ENCODE measurements at places on chromosomes 3 and 15. TPM values are rescaled to one million over a fixed set of nuclear protein-coding genes. Genes with fewer than 3 reads are reported as not detected.

DNA sequence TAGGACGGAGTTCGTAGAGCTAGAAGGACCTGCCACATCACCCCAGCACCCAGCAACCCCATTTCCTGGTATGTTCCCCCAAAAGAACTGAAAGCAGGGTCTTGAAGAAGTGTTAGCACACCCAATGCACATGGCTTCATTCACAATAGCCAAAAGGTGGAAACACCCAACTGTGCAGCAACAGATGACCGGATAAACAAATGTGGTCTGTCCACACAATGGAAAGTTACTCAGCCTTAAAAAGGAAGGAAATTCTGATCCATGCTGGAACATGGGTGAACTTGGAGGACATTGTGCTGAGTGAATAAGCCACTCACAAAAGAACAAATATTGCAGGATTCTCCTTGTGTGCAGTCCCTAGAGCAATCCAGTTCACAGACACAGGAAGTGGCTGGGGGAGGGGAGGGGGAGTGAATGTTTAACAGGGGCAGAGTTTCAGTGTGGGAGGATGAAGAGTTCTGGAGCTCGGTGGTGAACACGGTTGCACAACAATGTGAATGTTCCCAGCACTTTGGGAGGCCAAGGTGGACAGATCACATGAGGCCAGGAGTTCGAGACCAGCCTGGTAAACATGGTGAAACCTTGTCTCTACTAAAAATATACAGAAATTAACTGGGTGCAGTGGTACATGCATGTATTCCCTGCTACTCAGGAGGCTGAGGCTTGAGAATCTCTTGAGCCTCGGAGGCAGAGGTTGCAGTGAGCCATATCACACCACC is 157.5 kb downstream of the NUP210 start:
- no peak for DNase-seq

- no peak for DNase-seq
These were observed 25.1 kb downstream of the ACKR4 start for GRCh38 chr3:132622148-132622547.

DNA sequence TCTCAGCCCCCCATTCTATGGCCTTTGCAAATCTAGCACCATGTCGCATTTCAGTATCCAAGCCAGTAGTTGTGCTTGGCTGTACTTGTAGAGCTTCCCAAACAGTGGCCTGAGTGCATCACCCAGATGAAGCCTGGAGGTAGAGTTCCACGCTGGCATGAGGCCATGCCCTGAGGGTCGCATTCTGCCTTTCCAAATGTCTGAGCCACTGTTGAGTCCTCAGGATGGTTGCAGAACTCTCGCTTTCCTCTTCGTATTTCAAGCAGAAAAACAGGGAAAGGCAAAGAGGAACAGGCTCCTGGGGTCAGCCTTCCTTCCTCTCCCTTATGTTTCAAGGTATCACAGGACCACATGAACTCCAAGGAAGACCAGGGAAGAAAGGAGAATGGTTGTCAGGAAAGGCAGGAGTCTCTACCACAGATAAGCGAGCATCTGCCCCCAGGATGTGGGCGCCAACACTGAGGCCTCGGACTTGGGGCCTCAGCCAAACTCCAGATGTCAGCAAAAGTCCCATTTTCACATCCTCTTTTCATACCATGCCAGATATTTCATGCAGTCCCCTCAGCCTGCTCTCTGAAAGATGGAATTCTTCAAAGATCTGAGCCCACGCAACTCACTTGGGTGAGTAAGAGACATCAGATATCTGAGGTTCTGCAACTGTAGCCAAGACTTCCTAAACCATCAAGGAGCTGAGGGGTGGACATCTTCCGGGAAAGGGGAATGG is 19.4 kb upstream of the PRR20G start:
- peak; percentile 76 for DNase-seq

KBTBD8 gene
- 3.2 TPM for polyA plus RNA-seq

Measured in CD14-positive monocyte (primary cell).